GF-D8 (cell line): ENCODE measurements at places on chromosomes 3 and 15.
A peak's percentile ranks its signal among the peaks of the same experiment; 100 is the strongest.

GRCh38 chr15:59457103-59457502 lies 19.1 kb downstream of the FAM81A start:
- no peak for DNase-seq

DNA sequence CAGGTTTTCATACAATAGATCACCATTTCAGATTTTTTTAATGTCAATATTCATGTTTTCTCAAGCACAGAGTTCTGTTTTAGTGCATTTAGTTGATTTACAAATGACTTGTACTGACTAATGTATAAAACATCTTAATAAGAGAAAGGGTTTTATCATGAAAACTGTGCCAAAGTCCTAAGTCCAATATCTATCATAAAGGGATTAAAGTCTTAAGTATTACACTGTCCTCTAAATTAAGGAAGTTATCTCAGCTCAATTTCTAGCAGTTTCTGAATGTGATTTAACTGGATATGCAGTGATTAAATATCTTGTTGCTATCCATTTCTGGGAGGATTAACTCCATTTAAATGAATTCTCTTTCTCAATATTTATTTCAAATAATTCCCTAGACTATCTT lies 381.1 kb upstream of the CNTN4 start:
- DNase-seq, result no peak

DNA sequence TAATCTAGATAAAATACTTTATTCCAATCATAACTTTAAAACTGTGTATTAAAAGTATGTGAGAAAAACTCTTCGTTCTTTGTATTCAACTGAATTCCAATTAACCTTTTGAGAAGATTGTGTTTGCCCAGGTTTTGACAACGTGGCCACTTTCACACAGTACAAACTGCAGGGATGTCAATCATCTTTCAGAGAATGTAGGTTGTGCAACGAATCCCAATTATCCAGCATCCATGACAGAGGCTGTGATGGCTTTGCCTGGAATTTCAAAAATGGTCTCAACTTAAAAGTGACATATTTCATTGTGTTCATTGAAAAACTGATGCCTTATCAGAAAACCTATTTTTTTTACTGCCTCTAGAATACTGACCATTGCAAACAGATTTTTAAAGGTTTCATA lies 615.1 kb upstream of the KCNMB2 start:
- DNase-seq, result no peak

GRCh38 chr3:150960708-150961684 lies 11.5 kb downstream of the CLRN1 start:
- DNase-seq, result no peak

DNA sequence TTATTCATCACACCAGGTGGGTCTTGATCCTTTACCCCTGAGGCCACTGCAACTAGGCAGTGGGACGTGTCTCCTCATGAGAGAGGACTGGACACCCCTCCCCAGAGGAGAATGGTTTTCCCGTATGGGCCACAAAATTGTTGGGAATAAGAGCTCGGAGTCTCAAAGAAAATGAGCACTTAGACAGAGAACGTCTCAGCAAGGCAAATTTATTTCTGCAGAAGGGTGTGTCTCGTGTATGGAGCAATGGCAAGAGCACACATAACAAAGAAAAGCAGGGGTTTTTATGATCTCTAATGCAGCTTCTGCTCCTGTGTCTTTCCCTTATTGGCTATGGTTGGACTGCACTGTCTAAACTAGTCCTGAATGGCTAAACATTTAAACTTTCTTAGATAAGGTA lies 803.5 kb downstream of the PLOD2 start:
- DNase-seq, result no peak

- no peak for DNase-seq
Measured at GRCh38 chr15:81178365-81178764, 18.3 kb upstream of the IL16 start.

- no peak for DNase-seq
Measured at GRCh38 chr3:122912772-122913538, 114.6 kb downstream of the SEMA5B start.

DNA sequence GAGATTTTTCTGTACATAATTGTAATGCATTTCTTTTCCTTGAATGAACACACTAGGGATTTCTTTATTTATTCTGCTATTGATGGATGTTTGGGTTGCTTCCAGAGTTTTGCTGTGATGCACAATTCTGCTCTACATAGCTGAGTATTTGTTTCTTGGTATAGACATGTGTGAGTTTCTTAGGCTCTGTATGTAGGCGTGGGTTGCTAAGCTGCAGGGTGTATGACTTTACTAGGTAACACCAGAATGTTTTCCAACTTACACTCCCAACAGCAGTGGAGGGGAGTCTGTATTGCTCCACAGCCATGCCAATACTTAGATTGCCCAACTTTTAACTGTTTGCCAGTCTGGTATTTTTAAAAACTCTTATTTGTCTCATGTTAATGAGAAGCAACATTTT lies 155.5 kb upstream of the TNIK start:
- DNase-seq, result no peak

DNA sequence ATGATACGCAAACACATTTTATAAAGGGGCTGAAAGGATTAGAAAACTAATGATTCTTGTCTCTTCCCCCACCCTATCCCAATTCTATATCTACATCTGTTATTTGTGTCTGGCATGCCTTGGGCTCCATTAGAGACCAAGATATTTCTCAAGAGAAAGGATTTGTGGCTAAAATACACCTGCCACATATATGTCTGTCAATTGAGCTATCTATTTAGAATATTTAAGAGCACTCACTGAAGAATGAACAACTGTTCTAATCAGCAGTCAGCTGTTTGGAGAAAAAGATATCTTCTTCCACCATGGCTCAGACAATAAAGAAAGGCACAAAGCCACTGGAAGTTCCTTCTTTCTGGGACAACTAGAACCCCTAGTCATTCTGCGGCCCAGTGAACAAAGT lies 61.7 kb upstream of the LRRN1 start:
- DNase-seq, result no peak

- no peak for DNase-seq
Measured at GRCh38 chr15:67745073-67746006, 80.0 kb upstream of the SKOR1 start.

- DNase-seq, result no peak
Measured at GRCh38 chr15:32833379-32833821, 115.6 kb downstream of the GREM1 start.

DNA sequence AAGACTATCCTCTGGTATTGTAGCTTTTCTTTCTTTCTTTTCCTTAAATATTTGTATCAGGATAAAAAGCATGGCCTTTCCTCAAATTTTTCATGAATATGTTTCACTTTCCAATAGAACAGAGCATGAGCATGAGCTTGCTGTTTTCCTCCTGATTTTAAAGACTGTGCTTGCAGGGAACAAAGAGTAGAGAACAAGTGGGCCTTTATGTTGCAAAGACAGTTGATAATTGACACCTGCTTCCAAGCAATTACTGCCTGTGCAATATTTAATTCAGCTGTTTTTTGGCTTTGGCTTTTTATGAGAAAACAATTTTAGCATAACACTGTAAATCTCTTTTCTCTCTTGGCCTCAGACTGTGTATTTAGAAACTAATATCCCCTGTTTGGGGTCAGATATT lies 263.6 kb upstream of the AZI2 start:
- DNase-seq, result no peak

GRCh38 chr15:36658898-36659639 lies 79.6 kb downstream of the CDIN1 start:
- no peak for DNase-seq

DNA sequence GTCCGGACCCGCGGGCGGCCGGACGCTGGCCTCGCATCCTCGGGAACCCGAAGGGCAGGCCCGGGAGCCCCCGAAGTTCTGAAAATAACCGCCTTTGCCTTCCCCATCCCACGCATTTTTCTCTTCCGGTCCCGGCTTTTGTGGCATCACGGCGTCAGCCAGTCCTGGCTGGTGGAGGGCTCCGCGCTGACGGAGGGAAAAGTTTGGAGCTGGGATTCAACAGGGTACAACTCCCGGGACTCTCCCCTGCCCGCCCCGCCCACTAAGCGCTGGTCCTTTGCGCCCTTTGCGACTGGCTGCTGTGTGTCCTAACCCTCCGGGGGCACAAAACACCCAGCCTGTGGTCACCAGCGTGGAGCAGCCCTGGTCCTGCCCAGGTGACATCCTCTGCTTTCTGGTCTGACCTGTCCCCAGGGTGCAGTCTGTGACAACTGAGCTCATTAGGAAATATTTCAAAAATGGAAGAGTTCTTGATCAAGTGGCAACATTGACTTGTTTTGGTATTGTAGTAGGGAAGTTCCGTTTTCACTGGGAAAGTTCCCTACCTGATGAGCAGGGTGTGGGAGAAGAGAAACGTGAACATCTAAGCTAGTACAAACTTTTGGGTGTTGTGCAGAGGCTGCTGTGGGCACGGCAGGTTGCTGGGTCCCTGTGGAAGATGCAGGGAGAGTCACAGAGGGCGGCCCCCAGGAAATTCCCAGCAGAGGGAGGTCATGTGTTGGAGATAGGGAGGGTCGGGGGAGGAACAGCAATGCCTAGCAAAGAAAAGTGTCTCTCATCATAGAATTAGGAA lies 775 bp downstream of the ARNT2 start:
- DNase-seq, result no peak

GRCh38 chr15:65841121-65841930 lies 28.0 kb upstream of the RAB11A start:
- peak; percentile 49 for DNase-seq

DNA sequence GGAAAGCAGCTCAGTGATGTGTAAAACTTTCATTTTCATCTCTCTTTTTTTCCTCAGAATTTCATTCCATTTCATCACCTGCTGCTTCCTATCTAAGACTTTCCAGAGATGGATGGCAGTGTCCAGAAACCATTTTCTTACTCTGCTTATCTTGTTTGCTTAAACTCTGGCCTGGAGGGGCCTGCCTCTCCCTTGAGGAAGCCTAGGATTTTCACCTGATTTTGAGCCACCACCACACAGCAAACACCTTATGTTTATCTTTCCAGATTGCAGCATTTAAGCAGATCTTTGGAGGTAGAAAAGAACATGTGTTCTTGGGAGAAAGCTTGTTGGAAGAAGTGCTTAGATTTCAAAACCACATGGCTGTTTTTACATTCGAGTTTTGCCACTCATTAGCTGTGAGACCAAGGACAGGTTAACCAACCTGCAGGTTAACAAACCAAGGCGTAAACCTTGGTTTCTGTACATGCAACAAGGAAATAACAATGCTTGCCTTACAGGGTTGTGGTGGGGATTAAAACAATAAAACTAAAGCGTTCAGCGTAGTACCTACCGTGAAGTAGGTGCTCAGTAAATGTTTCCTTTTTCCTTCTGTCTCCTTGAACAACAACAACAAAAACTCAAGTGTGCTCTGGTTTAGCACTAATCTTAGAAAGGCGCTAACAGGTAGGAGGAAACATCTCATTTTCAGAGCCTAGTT lies 120.3 kb downstream of the CLSTN2 start:
- DNase-seq, result no peak

DNA sequence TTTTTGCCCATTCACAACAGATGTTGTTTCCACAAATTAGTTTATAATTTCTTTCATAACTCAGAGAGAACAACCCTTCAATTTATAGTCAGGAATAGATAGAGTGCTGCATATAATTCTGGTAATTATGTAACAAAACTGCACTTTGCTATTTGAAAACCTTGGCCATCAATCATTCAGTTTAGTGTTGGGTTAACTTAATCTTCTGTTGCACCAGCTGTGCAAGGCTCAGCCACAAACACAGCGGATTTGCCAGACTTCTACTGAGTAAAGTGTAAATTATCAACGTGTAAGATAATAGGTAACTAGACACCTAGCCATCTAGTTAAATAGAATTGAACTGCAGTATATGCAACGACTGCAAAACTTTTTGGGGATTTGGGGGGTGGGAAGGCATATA lies 1064.3 kb upstream of the EPHA6 start:
- no peak for DNase-seq

GRCh38 chr3:65729555-65729954 lies 309.2 kb downstream of the MAGI1 start:
- no peak for DNase-seq

DNA sequence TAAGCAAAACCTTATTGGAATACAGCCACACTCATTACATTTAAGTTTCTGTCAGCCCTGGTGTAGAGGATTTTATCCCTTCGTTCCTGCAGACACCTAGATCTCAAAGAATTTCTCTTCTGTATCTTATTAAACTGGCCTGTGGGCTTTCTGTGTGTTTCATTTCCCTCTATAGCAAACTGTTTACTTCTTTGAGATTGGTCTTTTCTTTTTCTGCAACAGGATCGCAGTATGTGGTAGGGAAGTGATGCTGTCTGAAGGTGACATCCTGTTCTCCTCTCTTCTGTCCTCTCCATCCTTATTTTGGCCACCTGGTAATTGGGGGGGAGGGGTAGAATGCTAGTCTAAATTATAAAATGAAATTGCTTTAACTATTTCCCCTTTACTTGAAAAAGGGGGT lies 25.5 kb downstream of the ATP1B3 start:
- no peak for DNase-seq
